NCI-H2107 (cell line): ENCODE measurements at places on chromosomes 12 and 14.

- peak; percentile 98 for DNase-seq
Measured at GRCh38 chr14:69191340-69192111, at the start of gene EXD2. Gene EXD2, plus strand, starts transcription at chr14:69191498. Its CDS starts 17,973 bp downstream, at chr14:69209471.

DNA sequence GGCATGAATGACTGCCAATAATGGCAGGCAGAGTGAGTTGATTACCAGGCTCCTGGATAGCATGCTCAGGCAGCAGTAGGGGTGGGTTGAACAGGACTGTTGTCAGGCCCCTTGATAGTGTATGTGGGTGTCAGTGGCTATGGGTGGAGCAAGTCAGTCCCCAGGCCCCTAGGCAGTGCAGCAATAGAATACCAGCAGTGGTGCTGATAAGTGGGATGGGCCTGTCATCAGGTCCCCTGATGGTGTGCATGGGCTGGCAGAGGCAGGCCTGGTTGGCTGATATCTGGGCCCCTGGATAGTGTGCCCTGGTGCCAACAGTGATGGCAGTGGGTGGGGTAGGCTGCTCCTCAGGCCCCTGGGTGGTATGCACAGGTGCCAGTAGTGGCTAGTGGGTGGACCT is 32.4 kb downstream of the SMCO2 start:
- no peak for DNase-seq

DNA sequence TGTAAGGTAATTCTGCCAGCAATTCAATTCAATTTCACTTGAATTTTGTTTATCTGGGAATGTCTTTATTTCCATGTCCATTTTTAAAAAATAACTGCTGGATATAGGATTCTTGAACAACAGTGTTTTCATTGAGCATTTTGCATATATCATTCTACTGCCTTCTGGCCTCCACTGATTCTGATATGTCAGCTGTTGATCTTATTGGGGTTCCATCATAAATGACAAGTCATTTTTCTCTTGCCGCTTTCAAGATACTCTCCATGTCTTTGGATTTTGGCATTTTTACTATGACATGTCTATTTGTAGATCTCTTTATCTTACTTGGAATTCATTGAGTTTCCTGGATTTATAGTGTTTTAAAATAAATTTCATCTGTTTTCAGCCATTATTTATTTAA is 180.5 kb upstream of the LMNTD1 start:
- DNase-seq: no peak

GRCh38 chr14:54652188-54652587 is 85.3 kb downstream of the SAMD4A start:
- no peak for DNase-seq

- DNase-seq: no peak
Measured at GRCh38 chr12:98013560-98013959, 501.8 kb upstream of the TMPO start.
